Fibroblast of villous mesenchyme (primary cell): ENCODE measurements at places on chromosomes 12 and 14. TPM values are rescaled to one million over a fixed set of nuclear protein-coding genes. Genes with fewer than 3 reads are reported as not detected.

GRCh38 chr12:5798242-5799015 is 146.6 kb downstream of the ANO2 start:
- DNase-seq = no peak

GRCh38 chr12:4133029-4133428 is 140.5 kb upstream of the CCND2 start:
- DNase-seq = no peak

DNA sequence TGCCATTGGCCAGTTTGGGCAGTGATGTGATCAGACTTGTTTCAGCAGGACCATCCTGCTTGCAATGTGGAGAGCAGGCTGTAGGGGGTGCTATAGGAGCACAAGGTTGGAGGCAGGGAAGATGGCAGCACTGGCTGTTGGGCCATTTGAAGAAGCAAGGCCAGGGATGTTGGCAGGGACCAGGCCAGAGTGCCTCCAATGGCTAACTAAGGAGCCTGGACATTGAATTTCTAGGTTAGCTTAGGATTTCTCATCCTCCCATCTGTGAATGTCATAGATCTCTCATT is 23.5 kb downstream of the FGF23 start:
- DNase-seq = peak; percentile 11

GRCh38 chr12:2140858-2141519 is 88.2 kb downstream of the CACNA1C start:
- DNase-seq = no peak

DNA sequence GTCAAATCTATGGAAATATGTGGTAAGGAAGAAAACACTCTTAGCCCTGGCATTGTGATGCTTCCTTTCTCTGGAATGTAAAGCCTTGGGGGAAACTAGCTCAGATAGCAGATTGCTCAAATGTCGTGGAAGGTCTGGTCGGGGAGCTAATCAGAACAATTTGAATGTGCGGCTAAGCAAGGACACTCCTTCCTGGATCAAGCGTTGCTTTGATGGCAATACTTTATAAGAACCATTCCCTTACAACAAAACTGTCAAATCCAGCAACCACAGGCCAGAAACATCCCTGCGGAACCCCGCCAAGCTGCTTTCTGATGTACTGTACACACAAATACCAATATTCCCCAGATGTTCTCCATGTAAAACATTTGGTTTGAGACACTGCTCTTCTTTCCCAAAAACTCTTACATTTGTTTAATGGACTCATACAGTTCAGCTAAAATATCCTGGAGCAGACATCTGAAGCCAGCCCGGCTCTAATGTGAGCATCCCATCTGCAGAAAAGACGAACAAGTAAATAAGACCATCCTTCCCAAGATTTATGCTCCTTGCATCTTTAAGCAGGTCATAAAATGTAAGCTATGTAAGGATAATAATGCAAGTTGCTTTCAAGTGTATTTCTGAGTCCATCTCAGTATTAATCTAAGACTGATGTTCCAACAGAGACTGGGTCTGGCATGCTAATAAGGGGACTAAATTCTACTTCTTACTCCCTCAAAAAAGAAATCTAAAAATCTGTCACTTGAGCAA is 20.2 kb downstream of the NUAK1 start:
- DNase-seq = no peak

GRCh38 chr12:4228122-4228580 is 45.4 kb upstream of the CCND2 start:
- DNase-seq = no peak

GRCh38 chr12:72133497-72134055 is 138.6 kb upstream of the TRHDE start:
- no peak for DNase-seq

DNA sequence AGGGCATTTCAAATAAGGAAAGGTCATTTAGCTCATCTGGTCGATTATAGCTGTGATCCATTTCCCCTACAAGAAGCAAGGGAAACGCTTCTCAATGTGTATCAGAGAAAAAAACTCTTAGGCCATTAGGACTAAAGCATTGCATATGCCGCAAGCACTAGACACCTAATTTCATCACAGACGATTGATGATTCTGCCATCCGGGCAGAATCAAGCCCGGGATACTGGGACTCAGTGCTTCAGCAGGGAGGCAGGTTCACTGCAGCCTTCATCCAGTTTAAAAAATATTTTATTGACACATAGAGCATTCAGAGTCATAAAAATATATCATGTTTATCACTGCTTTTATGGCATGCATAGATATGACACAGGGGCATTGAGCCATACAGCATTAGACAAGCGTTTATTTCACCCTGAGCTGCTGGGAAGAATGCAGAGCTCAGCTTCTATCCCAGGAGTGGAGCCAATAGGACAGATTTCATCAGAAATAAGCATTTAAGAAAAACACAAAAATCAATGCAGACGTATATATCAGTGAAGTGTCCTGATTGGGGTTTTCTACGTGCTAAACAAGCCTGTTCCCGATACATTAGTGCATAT is 806.9 kb downstream of the GALC start:
- no peak for DNase-seq

DNA sequence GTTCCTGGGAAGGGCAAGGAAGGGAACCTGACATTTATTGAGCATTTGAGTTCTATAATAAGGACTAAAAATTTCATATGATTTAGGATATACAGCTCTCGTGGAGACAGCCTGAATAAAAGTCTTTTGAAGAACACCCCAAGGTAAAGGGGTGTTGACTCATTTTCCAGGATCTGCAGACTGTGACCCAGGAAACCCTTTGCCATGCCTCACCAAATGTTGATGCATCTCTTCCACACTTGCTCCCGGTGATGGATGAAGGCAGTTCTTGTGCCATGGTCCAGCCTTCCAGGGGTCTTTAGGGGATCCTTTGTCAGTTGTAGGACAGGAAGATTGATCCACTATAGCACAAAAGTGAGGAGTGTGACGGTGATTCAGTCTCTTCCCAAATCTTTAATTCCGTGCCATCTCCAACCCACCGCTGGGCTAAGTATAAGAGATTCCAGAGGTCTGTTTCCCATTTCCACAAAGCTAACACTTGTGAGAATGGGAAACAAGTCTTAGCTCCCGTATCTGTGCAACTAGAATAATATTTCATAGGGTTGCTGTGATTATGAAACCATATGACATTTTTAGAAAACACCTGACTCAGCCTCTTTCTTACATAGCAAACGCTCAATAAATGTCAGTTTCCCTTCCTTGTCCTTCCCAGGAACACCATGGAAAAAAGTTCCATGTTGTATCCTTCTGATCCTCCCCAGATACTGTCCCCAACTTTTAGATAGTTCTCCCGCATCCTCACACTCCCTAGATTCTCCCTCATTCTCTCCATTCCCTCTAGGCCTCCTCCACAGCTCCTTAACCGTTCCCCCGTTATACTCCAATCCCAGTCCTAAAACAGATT is 836 bp downstream of the AAAS start:
- peak; percentile 44 for DNase-seq

DNA sequence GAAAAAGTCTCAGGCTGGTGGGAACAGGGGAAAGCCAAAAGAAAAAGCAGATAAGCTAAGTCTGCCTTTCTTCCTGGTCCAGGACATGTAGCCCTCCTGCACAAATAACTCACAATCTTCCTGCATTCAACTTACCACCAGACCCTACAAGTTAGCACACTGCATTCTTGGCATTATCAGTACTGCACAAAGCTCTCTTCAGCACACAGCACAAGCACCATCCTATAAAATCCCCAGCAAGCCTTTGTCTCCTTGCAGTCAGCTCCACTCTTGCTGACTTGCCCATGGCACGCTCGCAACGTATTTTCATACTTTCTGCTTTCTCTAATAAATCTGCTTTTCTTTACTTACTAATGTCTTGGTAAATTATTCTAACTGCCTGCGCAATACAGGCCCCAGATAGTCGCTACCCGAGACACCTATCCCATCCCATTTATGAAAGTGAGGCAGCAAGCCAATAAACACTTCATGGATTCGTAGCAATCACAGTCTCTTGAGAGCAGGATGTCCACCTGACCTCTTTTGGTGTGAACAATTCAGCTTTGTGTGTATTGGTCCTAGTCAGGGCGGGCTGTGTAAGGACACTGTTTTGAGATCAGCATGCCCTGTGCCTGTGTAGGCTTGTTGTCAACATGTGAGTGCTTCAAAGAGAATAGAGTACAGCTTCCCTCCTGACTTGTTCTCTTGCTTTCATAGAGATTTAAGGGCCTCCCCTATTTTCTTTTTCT is 49.0 kb downstream of the TMEM117 start:
- peak; percentile 18 for DNase-seq

GRCh38 chr12:91091916-91092715 is 19.2 kb downstream of the LUM start:
- no peak for DNase-seq

GRCh38 chr14:68622856-68623255 is 170.0 kb downstream of the ZFP36L1 start:
- DNase-seq = no peak

- DNase-seq = no peak
Measured at GRCh38 chr14:101903111-101903561, 61.2 kb upstream of the DYNC1H1 start.

DNA sequence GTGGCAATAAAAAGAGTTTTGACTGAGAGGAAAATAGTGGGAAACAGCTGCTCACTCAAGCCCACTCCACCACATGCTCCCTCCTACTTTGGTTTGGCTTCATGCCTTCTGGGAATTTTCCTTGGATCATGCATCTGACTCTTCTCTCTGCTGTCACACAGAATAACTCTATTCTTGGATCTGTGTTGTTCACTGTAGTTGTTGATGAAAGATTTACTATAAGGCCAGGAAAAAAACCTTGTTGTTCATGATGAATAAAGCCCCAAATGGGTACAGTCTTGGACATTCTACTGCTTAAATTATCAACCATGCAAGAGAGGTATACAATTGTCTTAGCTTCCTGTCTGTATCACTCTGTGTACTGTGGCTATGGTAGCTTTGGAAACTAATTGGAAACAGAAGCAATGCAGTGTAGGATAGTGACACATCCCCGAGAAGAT is 70.5 kb downstream of the TMX1 start:
- peak; percentile 77 for DNase-seq

GRCh38 chr14:105416671-105417070 is 3.0 kb upstream of the MTA1 start:
- DNase-seq = no peak

DNA sequence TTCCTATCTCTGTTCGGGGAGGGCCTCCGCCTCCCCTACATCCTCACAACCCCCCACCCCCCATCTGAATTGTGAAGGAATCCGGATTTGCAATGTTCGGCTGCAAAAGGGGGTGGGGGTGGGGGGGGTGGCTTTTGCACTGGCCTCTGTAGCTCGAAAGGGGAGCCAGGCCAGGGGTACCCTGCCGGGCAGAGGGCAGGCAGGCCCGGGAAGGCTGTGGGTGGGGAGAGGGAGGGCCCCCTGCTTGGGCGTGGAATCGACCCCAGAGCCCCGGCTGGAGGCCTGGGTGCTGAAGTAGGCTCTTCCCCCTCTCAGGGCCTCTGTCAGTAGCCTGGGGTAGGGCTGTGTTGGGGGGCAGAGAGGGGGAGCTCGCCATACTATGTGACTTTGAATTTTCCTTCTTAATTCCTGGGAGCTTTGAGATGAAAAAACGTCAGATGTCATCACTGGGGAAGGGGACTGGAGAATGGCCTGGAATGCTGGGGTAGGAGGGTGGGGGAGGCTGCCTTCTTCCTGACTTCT is 1.1 kb downstream of the LRP1 start:
- DNase-seq = no peak

- DNase-seq = peak; percentile 24
Measured at GRCh38 chr14:50085570-50086320, 30.6 kb downstream of the VCPKMT start.

DNA sequence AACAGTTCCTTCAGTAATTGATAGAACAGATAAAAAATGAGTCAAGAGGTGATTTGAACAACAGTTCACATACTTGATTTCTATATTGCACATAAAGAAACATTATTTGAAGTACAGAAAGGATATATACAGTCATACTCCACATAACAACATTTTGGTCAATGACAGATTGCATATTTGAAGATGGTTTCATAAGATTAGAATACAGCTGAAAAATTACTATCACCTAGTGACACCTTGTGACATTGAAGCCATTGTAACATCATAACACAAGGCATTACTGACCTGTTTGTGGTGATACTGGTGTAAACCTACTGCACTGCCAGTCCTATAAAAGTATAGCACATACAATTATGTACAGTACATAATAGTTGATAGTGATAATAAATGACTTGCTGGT is 43.1 kb upstream of the ABCC9 start:
- DNase-seq = no peak

GRCh38 chr12:119807380-119807779 is 69.7 kb downstream of the CIT start:
- DNase-seq = no peak

- peak; percentile 48 for DNase-seq
Measured at GRCh38 chr12:53939141-53940108, 794 bp downstream of the HOXC13 start.

- DNase-seq = no peak
Measured at GRCh38 chr12:107549651-107550480, 135.7 kb upstream of the PWP1 start.

GRCh38 chr12:9143929-9144729 is 28.4 kb upstream of the A2M start:
- no peak for DNase-seq

DNA sequence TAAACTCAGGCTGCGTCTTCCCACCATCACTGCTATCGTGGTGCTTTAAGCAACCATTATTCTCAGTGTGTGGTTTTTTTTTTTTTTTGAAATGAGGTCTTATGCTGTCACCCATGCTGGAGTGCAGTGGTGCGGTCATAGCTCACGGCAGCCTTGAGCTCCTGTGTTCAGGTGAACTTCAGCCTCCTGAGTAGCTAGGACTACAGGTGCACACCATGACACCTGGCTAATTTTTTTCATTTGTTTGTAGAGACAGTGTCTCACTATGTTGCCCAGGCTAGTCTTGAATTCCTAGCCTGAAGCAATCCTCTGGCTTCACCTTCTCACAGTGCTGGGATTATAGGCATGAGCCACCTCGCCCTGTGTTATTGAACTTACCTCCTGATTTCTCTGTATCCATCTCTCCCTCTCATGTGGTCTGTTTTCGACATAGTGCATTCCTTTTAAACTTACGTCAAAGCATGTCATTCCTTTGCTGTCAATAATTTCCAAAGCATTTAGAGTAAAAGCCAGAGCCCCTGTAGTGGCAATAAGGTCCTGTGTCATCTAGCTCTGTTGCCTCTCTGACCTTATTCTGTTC is 255.5 kb downstream of the SNAPC1 start:
- no peak for DNase-seq

Gene ESPL1
- total RNA-seq = 4.8 and 6.5 TPM in 2 replicates

Gene CELA1
- total RNA-seq = not detected in 2 replicates

Gene GPX2
- not detected in 2 replicates for total RNA-seq

Gene WNT5B
- 78.2 and 98.2 TPM in 2 replicates for total RNA-seq

Gene PEBP1
- total RNA-seq = 155 and 156 TPM in 2 replicates

Gene CNTN1
- total RNA-seq = 1.7 and 2.6 TPM in 2 replicates

Gene PRR4
- 2.3 and 3.5 TPM in 2 replicates for total RNA-seq

Gene PTCSC3
- not detected in 2 replicates for total RNA-seq
